ENCODE measurements at places on chromosomes 1 and 21.

- DNase-seq: no peak
Observed at GRCh38 chr21:15604413-15604812, 125.4 kb upstream of the USP25 start.

GRCh38 chr21:36591326-36591970, 107.5 kb upstream of the SIM2 start:
- DNase-seq: no peak

DNA sequence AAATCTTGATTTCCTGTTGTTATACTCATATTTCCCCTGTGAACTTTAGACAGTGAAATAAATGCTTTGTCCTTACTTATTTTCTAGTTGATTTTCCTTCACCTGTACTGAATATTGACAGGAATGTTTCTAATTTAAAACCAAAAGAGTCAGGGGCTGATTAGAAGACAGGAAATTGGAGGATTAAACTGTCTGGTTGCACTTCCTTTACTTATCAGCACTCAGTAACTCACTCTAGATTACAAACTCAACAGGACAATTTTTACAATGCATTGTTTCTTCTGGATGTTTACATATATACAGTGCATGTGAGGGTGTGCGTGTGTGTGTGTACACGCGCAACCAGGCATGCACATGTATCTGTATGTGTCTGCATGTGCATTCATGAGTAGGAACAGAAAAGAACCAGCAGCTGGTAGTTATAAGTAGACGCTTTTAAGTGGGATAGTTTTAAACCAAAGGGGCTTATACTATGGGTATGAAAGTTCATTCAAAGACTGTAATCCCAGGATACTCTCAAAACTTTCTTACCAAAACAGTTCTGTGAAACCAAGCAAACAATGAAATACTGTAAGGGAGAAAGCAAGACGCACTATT, 212.0 kb upstream of the NFIA start:
- no peak for DNase-seq

- peak; percentile 79 for DNase-seq
Observed at GRCh38 chr1:158117854-158118704, 62.6 kb upstream of the CD1D start.

- DNase-seq: peak; percentile 71
Observed at GRCh38 chr1:50976111-50976889, 6.3 kb downstream of the CDKN2C start.

All from NCI-H1694 (cell line).